Activated CD4-positive, alpha-beta T cell treated with anti-CD3 and anti-CD28 coated beads, Interleukin-2, amount 50 U/mL, for 4 hours (primary cell): ENCODE measurements at places on chromosomes 6 and 20.

- no peak for DNase-seq
Observed at GRCh38 chr6:118101831-118102345, 194.8 kb downstream of the SLC35F1 start.

DNA sequence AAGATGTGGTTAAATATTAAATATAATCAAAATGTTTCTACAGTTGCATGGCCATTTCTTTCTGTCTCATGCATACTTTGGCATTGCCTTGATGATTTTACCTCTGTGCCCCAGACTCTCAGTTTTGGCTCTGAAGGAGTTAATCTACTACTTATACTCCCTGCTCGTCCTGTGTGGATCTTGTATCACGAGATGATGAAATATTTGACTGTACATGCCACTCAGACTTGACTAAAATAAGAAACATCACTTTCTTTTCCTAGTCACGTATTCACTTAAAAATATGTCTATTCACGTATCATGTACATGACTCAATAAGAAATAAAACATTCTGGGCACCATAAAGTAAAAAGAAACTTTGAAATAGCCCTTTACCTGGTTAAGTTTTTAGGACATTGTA, 397.7 kb downstream of the RFPL4B start:
- DNase-seq, result no peak

- DNase-seq, result no peak
Observed at GRCh38 chr6:163759542-163759941, 345.0 kb downstream of the QKI start.

DNA sequence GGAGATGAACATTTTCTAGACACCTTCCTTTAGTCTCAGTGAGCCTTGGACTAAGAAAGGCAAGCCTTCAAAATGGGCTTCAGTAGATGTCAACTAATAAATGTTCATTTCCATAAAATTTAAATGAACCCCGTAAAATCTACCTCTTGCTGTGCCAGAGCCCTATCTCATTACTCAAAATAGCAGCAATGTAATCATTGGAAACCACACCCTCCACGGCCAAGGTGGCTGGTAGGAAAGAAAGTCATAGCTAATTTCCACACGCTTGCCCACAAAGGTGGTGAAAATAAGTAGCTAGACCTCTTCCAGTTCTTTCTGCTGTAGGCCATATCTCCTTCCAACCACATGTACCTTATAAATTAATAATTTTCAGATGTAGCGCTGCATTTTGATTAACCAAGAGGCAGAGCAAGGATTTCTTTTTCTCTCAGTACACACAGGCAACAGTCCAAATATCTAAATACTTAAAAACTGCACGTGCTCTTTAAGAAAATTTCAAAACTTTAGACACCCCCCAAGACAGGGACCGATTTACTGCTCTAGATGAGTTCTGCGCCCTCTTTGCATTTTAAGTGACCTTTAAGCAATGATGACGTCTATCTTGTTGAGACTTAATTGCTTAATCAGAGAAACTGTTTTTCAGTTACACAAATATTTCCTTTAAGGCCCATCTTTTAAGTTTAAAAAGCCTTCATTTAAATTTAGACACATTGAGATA, 290.8 kb downstream of the ZNF217 start:
- no peak for DNase-seq

DNA sequence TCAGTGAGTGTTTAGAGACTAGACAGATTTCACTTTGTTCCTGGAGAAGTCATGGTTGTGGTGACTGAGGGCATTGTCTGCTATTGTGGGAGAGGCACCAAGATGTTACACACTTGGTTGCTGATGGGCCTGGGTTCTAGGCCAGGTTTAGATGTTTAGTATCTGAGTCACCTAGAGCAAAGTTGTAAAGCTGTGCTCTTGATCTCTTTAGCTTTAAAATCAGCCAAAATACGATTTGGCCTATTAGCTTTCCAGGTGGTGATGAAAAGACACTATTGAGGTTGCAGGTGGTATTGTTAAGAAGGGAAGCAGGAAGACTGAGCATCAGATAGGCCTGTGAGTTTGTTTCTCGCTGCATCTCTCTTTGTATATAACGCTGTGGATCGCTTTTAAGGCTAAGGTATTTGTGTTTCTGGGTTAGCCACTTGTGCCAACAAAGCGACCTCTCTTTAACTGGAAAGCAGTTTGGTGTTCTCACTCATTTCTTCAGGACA, 48.6 kb downstream of the FOXO3 start:
- DNase-seq, result no peak

DNA sequence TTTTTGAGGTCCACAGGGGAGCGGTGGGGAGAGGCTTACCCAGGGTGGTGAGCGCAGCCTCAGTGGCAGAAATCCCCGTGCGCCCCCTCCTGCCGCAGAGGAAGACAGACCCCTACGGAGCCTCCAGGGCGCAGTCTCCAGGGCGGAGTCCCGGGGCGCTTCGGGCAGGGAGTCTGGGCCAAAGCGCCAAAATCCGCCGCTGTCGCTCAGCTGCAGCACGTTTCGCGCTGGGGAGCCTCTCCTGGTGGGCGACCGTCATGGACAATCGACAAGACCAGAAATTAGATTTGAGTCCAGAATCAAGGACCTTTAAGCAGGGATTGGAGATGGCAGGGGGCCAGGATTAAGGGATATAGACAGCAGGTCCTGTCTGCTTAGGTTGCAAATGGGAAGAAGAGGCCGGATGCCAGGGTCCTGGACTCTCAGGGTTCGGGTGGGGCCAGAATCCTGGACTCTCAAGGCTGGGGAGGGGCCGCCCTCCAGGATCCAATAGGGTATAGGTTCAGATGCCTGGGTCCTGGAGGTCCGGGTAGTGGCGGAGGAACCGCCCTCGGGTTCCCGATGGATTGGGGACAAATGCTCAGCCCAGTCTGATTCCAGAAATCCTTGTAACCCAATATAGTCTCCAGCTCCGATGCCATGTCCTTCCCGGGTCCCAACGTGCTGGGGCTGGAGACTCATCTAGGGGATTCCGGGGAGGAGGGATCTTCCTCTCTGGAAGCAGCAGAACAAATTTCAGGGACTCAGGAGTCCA, 7.9 kb upstream of the HLA-E start:
- no peak for DNase-seq

DNA sequence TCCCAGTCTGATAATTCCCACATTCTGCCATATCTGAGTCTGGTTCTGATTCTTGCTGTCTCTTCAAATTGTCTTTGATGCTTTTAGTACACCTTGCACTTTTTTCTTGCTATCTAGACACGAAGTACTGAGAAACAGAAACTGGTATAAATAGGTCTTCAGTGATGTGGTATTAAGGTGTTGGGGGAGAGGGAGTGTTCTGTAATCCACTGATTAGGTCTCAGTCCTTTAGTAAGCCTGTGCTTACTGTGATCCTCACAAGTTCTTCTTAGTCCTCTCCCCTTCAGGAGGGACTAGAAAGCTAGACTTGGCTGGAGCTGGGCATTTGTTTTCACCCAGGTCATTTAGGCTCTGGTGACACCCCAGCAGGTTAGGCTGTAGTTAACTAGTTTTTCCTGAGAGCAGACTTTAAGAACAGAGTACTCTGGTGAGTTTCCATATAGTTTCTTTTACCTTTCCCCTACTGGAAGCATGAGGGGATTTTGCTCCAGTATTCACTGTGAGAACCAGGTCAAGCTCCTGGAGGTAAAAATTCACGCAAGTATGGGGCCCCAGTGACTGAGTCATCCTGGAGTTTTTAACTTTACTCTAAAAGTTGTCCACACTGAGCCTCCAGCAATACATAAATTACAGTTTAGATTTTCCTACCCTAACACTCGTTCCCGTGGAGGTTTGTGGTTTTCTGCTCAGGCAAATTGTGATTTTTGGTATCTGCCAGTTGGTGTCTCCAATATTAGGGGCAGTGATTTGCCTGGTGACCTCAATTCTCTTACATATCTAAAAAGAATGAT, 154.6 kb downstream of the CDKAL1 start:
- no peak for DNase-seq

DNA sequence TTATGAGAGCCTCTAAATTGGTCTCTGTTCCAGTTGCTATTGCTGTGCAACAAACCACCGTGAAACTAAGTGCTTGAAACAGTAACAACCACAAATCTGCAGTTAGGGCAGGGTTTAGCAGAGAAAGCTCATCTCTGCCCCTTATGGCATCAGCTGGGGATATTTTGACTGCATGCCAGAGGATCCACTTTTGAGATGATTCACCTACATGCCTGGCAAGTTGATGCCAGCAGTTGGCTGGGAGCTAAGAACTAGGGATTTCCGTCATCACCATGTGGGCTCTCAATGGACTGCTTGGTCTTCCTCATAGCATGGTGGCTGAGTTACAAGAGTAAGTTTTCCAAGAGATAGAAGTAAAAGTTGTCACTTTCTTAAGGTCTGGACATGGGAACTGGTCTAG, 35.1 kb downstream of the PLCB4 start:
- DNase-seq, result no peak

- no peak for DNase-seq
Observed at GRCh38 chr6:119479860-119480655, 130.5 kb upstream of the MAN1A1 start.

DNA sequence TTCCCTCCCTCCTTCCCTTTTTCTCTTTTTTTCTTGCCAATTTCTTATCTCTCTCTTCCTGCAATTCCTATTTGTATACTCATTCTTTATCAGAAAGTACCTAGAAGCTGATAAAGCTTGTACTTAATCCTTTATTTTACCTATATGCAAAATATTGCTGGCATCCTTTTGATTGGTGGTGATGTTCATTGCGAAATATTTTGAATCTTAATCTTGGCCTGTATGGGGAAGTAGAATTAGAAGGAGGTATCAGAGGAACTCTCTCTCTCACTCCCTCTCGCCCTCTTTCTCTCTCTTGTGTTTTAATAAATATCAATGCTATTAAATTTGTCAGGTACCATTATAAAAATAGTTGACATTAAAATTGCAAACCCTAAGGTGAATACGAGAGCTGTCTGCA, 52.8 kb downstream of the UST start:
- DNase-seq, result no peak

GRCh38 chr6:17107863-17108262, 6.0 kb downstream of the STMND1 start:
- no peak for DNase-seq

DNA sequence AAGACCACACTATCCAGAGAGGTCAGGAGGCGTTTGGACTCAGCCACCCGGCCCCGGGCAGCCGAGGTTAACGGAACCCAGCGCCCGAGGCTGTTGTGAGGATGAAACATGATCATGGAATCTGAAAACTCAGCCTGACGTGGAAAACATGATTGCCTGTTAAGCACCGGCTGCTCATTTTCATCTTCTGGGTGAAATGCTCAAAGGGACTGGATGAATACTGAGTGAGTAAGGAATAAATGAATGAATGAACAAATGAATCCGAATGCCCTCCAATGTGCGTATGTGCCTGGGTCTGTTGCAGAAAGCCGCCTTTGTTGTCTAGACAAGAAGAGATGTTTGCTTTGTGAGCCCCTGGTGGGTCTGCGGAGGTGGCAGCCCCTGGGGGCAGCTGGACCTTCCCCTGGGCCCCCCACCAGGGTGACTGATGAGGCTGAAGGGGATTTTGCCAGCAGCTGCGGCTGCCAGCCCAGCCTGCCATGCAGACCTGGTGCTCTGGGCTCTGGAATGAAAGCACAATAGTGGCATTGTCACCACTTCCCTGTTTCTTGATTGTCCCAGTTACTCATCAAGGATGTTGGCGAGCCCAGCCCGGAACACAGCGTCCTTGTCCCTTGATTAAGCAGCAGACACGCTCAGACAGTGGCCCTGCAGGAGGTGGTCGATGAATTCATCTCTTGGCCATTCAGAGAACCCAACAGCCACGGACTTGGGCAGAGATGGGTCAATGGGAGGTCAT, 211.1 kb downstream of the ANKRD60 start:
- no peak for DNase-seq

DNA sequence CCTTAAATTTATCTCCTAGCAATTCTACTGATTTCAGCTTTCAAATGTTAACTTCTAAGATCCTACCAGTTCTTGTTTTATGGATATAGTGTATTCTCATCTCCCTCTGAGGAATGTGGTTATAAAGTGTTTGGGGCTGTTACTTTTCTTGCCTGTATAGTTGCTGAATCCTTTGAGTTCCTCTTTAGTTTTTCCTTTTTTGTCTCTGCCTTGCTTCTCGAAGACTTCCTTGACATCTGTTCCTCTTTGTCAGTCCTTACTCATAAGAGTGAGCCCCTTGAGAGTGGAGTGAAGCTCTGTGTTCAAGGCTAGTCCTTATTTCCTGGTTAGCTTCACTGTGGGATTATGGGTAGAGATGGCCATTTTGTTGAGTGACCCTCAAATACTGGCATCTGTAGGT, 84.6 kb downstream of the ELOVL4 start:
- DNase-seq, result no peak

DNA sequence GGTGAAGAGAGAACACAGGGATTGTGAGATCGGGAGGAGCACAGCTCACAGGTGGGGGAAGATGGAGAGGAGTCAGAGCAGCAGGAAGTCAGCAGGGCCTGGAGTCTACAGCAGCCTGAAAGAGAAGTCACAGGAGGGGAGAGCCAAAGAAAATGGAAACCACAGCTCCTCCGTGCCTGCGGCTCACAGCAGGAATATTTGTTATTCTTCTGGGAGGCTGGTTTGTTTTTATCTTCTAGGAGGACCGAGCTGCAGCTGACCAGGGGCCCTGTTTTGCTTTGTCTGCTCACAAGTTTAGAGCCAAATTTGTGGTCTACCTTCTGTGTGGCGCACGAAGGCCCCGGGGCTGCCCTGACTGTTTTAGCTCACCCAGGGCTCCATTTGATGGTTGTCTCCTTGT, 81.8 kb downstream of the CLIC5 start:
- DNase-seq, result no peak
